Muscle of arm (tissue), 14 donors: ENCODE measurements at places on chromosomes 5 and 9. TPM values are rescaled to one million over a fixed set of nuclear protein-coding genes. Genes with fewer than 3 reads are reported as not detected.

DNA sequence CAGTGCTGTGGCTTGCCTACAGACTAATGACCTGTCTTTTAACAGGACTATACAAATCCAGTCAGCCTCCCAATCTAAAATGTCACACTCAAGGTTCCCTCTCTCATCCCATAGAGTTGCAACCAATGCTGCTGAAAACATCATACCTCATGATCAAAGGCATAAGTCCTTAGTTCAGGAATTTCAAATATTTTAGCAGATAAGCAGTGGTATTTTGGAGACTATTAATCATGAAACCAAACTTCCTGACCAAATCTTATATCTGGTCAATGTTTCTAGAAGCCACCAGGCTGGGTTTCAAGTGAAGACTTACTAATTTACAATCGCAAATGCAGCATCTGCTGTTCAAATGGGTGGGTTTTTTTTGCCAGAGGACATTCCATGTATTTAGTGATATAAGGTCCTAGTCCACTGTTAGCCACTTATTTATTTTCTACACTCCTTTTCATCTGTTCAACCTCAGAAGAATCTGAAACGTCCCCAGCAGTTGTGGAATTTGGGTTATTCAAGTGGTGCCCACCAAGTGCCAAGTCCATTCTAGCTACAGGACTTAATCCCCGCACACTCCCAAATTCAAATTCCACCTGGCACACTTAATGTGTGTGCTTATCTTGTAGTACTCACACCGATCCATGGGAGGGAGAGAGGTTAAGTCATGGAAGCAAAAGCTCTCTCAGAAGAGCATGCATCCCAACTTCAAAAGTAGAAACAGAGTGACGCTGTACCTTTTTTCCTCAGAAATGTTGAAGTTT lies 5.8 kb downstream of the TAS2R1 start:
- DNase-seq = no peak

DNA sequence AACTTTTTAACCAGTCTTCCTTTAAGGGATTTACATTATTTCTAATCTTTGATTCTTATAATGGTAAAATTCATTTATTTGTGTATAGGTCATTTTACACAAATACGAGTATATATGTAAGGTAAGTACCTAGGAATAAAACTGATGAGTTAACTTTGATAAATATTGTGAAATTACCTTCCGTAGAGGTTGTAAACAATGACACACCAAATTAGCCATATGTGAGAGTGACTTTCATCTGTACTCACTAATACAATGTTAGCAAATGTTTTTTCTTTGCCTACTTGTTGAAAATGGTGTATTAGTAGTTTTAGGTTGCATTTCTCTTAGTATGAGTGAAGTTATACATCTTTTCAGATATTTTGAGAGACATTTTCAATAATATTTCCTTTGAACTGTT lies 42.6 kb upstream of the TSLP start:
- DNase-seq = no peak

DNA sequence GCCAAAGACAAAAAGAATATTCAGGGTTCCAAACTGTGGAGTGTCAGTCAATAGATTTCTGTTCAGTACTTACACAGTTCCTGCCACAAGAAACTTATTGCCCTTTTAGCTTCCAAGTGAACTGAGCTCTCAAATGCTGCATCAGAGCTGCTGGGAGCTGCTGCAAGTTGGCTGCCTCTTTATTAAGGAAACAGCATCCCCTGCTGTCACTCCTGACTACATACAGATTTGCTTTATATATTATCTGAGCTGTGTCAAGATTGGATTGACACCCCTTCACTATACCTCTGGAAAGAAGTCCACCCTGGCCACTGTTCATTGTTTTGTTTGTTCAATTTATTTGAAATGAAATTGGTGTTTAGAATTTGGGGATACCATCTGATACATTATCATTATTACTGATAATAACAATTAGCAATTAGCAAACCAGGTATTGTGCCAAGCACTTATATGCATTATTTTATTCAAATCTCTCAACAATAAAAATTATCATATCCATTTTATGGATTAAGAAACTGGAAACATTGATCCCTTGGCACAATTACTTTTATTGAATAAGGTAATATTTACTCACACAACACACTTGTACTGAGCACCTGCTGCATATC lies 16.4 kb upstream of the C5orf58 start:
- DNase-seq = peak; percentile 73

C9orf50 gene
- not detected for polyA plus RNA-seq

PFN3 gene
- polyA plus RNA-seq = not detected

ARHGEF28 gene
- 13.4 TPM for polyA plus RNA-seq

PCDHA2 gene
- polyA plus RNA-seq = 0.14 TPM

DNA sequence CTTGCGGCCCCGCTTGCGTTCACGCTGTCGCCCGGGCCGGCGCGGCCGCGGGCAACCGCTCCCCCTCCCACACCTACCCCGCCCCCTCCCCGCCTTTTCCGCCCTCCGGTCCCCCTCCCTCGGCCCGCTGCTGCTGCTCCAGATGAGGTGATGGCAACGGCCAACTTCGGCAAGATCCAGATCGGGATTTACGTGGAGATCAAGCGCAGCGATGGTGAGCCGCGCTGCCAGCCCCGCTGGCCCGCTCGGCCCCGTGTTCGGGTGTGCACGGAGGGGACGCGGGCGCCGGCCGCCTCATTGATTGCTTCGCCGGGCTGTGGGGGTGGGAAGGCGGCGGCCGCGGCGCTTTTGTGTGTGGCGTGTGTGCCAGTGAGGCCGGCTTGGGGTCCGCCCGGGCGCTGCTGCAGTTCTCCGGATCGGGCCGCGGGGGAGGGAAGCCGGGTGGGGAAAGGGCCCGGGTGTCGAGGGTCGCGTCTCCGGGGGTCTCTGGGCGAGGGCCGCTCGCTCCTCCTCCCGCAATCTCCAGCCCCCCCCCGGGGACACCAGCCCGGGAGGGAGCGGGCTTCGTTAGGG lies 403 bp downstream of the KIF2A start:
- peak; percentile 70 for DNase-seq

- DNase-seq = no peak
Observed at GRCh38 chr5:75536694-75537360, 25.1 kb downstream of the POLK start.
